ENCODE measurements at places on chromosomes 5 and 9.

- DNase-seq, result no peak
Measured at GRCh38 chr5:68345582-68345981, 130.0 kb downstream of the PIK3R1 start.

DNA sequence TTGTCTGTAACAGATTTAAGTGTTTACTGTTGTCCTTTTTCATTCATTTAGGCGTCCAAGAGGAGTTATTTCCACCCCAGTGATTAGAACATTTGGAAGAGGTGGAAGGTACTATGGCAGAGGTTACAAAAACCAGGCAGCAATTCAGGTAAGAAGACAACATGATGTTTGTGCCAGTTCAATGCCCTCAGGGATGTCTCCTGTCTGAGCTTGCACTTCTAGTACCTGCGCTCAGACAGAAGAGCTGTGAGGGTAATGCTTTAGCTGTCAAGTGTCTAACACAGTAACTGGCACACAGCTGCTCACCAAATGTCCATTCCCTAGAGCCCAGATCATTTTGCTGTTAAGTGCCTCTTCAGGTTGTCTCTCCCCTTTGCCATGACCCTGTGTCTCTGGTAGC lies 14.2 kb upstream of the PHF2 start:
- DNase-seq, result no peak

DNA sequence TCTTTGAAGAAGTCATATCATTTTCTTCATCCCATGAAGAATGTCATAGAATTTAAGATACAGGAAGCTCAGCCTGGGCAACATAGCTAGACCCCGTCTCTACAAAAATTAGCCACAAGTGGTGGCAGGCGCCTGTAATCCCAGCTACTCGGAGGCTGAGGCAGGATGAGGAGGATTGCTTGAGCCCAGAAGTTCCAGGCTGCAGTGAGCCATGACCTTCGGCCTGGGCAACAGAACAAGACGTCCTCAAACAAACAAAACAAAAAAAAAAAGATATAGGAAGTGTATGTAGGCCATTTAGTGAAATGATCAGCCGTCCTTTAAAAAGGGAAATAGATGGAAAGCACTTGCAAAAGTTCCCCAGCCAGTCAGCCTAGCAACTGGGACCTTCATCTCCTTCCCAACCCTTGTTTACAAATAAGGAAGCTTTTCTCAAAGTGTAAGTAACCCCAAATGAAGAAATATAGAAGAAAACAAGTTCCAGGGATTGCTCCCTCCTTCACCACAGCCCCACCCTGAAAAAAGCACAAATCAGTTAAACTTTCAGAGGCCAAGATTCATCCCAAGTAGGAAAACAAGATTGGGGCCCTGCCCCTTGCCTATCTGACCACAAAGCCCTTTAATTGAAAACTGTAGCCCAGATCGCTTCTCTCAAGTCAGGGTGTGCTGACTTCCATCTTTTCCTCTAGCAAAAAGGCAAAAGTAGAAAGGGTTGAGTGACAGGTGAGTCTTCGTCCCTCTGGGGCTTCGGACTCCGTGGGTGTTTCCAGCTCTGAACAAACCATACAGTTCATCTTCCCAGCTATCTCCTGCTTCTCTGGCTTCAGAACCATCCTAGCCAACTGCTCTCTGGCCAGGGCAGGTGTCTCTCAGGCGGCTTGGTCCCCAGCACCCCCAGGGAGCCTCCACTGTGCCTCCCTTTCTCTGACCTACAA lies 1.2 kb downstream of the SLC31A2 start:
- no peak for DNase-seq

DNA sequence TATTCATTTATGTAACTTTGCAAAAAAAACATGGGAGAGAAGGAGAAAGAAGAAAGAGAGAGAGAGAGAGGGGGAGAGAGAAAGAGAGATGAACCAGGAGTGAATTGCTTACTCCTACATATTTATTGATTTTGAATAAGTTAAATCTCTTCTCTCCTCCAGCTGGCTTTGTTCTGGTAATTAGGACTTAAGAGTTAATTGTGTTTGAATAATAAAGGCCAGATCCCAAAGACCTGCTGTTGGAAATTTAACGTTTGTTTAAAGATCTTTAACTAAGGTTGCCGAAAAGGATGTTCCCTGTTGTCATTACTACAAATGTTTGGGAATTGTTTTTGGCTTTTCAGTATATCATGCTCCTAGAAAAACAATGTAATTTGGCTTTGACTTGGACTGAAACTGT lies 473.0 kb downstream of the TUSC1 start:
- no peak for DNase-seq

DNA sequence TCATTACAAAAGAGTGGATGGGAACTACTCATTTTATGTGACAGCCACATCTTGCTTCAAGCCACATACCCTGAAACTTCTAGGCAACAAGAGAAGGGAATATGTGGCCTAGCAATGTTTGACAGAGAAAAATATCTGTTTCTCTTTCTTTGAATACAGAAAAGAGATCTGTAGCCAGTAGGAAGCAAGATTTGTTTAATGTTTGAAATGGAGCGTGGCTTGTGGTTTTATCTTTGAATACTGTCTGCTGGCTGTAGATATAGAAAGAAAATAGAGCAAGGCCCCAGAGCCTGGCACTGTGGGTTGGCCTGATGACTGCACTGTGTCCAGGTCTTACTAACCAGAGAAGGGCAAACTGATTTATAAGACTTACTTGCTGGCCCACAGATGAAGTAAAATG lies 133.8 kb downstream of the ARHGEF28 start:
- DNase-seq, result peak; percentile 40

- peak; percentile 97 for DNase-seq
Measured at GRCh38 chr5:128304088-128304487, 220.5 kb downstream of the SLC12A2 start.

Measured in iris pigment epithelial cell (primary cell).